NCI-H2081 treated with DMSO at 0.1 percent for 48 hours (cell line): ENCODE measurements at places on chromosomes 4 and X.
A peak's percentile ranks its signal among the peaks of the same experiment; 100 is the strongest.

DNA sequence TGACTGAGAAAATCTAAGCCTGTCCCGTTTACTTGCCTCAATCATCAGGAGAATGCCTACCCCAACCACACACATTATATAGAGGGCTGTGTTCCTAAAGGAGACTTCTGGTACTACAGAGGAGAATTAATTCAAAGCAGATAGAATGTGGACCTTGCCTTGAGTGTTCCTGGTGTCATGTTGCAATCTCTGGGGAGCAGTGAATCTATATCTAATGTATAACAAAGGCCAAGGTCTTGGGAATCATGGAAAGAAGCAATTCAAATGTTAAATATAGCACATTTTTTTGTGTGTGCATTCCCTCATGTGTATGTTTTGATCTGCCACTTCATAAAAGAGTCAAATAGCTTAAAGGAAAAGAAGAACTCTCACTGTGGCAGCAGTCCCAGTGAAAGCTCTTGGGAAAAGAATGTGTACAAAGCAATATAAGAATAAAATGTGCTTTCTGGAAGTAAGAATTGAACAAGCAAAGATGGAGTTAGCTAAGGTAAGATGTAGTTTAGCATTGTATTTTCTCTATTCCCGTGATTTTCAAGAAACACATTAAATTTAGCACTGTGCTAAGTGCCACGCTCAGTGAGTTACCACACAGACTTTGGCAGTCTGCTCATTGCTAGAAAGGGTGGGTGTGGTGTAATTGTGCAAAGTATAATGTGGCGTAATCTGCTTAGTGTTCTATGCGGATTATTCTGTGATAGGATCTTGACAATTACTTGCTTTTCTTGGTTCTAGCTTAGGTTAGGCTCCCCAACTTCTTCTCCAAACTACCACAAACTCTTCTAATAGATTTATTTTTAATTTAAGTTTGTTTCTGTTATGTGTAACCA lies 13.7 kb downstream of the ADH6 start:
- DNase-seq = no peak

DNA sequence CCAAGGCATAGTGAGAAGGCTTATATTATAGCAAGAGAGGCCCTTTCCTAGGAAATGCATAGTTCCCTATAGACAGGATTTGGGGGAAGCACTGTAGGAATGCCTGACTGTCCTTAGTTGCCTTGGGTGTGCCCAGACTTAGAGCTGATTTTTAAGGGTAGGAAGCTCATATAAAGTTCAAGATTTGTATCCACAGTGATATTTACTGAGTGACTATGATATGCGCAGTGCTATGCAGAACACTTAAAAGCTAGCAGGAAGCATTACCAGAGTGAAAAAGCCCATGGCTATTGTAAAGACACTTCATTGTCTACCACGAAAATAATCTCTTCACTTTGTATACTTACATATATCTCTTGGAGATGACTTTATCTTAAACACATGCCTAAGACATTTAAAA lies 50.1 kb upstream of the IL13RA1 start:
- DNase-seq = no peak

DNA sequence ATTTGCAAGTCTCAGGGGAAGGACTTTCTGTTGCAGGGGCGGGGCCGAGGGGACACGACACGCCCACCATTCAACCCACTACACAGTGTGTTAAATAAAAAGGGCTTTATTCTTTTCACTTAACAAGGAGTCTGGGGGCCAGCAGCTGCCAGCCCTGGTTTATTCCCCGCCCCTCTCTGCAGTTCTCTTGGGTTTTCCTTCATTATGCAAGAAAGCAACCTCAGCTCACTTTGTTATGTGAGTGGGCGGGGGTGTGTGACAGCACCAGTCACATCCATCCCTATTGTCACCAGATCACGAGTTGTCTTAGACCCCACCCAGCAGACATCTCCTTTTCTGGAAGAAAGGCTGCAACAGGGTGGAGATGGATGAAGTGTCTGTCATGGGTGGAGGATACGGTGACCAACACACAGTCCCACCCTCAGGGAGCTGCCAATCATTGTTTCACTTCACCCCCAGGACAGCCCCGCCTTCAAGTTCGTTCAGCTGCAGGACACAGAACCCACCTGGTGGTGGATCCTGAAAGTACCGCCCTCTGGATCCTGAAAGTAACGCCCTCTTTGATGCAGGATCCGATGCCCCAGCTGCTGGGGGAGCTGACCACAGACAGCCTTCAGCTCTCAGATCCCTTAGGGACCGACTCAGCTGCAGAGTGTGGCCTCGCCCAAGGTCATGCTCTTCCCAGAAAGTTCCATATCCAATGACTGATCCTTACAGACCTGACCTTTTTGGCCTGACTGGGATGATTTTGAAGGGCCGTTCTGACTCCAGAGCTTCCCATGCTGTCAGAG lies 79.6 kb downstream of the SMIM20 start:
- no peak for DNase-seq

GRCh38 chrX:150410513-150410912 lies 47.4 kb downstream of the MAMLD1 start:
- DNase-seq = no peak

DNA sequence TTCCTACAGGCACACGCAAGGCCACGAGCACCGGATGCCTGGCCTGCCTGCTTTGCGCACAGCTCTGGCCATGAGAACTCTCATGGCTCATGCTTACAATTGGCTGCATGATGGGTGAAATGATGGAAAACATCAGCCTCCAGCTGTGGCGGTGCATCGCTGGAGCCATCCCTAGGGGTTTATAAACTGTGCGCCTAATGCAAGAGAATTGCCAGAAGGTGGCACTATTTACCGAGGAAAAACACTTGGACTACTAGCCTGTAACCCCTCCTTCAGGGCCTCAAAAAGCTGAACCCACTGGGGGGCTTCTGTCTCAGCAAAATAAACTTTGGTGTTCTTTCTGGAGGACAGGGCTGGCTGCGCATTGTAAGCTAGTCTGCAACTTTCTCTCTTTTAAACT lies 51.9 kb downstream of the PHKA2 start:
- no peak for DNase-seq

DNA sequence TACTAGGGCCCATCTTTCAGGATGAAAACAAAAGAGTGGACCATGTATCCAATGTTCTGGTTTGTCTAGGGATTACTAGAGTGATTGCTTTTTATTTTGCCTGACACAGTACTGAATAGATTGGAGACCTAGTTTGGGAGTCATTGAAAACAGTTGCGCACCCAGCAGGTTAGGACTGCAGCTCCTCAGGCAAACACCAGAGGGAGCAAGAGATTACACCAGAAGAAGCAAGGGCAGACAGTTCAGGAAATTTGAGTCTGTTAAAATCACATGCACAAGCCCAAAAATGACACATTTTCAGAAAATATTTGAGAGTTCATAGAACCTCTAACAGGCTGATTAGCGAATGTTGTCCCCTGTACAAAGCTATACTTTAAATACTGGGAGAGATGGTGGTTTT lies 55.6 kb downstream of the CYLC1 start:
- no peak for DNase-seq

GRCh38 chr4:83019794-83020494 lies 9.3 kb upstream of the LIN54 start:
- DNase-seq = no peak

DNA sequence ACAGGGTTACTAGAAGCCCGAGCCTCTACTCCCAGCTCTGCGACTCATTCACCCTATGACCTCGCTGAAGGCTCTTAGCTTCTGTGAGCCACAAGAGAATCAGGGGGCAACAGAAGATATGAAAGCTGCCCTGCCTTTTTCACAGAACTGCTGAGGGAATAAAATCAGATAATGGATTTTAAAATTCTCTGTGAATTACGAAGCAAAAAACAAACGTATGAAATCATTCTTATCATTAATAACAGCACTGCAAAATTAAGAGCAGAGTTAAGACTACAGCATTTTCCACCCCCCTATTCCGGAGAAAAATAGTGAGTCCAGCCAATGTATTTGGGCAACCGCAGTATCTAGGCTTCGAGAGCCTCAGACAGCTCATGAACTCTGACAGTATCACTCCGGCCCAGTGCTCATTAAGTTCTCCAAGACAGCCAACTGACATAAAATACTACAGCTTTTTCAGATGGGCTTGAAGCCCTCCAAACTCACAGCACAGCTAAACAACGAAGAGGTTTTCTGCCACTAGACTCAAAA lies 33.4 kb downstream of the AFAP1 start:
- DNase-seq = no peak

DNA sequence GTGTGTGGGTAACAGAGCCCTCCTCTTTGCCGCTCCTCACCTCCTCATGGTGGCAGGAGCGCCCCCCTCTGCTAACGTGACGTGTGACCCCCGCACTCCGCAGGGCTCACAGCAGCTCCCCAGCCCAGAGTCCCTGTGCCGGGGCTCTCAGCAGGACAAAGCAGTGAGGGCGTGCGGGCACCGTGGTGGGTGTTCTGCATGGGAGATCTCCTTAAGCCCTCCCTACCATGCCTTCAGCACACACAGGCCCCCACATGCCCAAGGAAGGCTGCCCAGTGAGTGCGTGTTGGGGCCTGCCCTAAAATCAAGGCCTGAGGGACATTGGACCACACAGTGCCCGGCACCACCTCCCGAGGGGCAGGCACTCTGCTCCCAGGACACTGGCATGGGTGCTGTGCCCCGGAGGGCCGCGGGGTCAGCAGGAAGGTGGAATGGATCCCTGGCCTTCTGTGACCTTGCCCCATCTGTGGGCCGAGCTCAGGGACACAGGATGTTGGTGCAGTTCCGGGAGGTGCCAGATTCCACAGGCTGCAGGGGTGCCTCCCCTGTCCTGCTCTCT lies 10.1 kb downstream of the PSAPL1 start:
- DNase-seq = no peak

- no peak for DNase-seq
Observed at GRCh38 chrX:24294619-24295018, 19.2 kb downstream of the SUPT20HL2 start.

DNA sequence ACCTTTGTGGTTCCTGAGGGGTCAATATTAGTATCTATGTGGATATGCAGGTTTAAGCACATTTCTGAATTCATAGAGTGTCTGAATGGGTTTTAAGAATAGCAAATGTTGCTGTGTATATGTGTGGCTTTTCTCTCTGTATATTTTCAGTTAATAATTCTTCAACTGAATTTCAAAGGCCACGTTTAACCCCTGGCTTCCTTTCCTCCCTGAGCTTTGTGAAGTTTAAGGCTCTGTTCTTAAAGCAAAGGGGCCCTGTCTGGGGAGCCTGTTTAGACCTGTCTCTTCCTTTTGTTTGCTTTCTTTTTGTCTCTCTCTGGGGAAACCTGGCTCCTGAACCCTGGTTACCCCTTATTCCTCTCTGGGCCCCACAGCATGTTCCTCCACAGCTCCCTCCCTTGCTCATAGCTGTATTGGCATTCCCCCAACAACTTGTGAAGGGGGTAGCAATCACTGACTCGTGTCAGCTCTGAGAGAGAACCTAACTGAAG lies 139.1 kb downstream of the COL4A6 start:
- DNase-seq = no peak

- DNase-seq = no peak
Observed at GRCh38 chr4:158529505-158529904, 7.8 kb downstream of the RXFP1 start.

DNA sequence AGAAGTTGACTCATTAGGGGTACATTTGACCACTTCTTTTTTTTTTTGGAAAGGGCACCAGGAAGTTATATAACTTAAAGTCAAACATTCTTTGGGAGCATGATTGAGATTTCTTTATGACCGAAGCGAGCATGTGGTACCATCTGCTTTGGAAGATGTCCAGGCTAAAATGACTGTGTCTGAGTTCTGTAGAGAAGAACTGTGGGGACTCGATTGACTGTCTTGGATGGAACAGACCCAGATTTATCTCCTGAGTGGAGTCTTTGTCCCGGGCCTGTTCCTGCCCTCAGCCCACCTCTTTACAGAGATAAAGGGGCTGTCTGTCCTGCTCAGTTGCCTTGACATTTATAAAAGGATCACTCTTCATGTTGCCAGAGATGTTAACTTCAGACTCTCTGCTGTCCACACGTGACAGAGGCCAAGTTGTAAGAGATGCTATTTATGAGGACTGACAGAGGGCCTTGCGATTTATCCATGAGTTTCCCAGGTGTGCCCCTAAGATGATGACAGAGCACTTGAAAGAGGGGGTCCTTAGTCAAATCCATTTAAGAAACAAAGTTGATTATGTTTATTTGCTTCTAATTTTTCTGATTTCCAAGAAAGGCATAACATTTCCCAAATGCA lies 16.8 kb downstream of the SMIM20 start:
- DNase-seq = no peak

DNA sequence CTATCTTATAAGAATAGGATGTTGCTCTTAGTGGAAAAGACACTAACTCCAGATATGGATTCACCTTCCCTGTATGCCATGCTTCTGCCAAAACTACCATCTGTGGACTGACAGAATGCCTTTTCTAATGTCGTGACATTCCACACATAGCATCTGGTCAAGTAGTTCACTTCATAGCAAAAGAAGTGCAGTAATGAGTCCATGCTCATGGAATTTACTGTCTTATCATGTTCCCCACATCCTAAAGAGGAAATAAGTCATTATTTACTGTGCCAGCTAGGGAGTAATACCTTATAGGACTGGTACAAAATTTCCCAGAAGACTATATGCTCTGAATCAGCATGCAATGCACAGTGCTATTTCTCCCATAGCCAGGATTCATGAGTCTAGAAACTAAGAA lies 562.4 kb downstream of the TLL1 start:
- no peak for DNase-seq

GRCh38 chrX:72470532-72471223 lies 102.0 kb downstream of the HDAC8 start:
- DNase-seq = no peak

GRCh38 chr4:149836546-149836945 lies 20.9 kb upstream of the IQCM start:
- no peak for DNase-seq

DNA sequence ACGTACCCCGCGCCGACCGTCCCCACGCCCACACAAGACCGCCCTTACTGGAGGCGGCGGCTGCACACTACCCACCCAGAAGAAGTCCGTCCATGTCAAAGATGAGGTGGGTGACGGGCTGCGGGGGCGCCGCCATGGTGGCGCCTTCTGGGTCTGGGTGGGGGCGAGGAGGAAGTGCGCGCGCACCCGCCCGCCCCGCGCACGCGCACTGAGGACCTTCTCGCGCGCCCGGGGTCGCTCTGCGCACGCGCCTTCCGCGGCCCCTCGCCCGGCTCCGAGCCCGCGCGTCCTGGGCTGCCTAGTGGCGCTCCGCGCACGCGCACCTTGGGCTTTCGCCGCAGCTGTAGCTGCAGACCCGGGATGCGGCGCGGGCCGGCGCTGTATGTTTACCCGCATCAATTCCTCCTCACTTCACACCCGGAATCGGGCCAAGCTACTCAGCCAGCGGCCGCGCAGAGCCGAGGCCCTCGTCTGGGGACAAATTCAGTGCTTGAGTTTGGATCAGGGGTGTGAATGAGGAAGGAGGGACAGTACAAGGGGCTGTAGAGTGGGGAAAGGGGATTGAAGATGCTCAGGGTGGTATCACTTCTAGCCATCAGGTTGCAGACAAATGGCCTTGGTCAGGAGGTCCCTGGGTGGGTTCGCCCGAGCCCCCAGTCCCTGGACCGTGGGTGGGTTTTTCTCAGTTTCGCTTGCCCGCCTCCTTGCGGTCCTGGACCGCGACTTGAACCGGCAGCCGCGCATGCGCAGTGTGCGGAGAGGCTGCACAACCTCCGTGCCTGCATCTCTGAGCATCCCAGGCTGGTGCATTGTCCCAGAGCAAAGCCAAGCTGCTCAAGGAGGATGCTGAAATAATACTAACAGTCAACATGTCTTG lies at the start of gene PUDP:
PUDP (minus strand) TSS at position 176 of the 877 bp plus-strand sequence; CDS start at position 136, 40 bp downstream.
- peak; percentile 37 for DNase-seq

- DNase-seq = no peak
Observed at GRCh38 chr4:86493460-86493859, 100.7 kb upstream of the PTPN13 start.

- DNase-seq = no peak
Observed at GRCh38 chr4:101355767-101356702, 8.7 kb upstream of the PPP3CA start.
